Vagina (tissue), 2 donors: ENCODE measurements at places on chromosomes 2 and 18. TPM values are rescaled to one million over a fixed set of nuclear protein-coding genes. Genes with fewer than 3 reads are reported as not detected.

The NEDD4L gene
- 42.2 TPM for total RNA-seq

The CHRNG gene
- not detected for total RNA-seq

The CIB4 gene
- total RNA-seq: not detected

The IKZF2 gene
- 29.2 TPM for total RNA-seq

The TCF4 gene
- 105 TPM for total RNA-seq

The LRP2 gene
- not detected for total RNA-seq

The STPG4 gene
- total RNA-seq: 2.9 TPM

The DTNB gene
- 17.9 TPM for total RNA-seq

The ADI1 gene
- 26.3 TPM for total RNA-seq

The SCN9A gene
- 4.9 TPM for total RNA-seq

The TNFAIP6 gene
- total RNA-seq: 2.0 TPM

The ATP6V1B1 gene
- total RNA-seq: not detected

The ARHGEF33 gene
- total RNA-seq: 0.74 TPM

The SLC8A1 gene
- 40.8 TPM for total RNA-seq

The PLB1 gene
- total RNA-seq: 2.5 TPM

The WDSUB1 gene
- 2.2 TPM for total RNA-seq

The VWA3B gene
- not detected for total RNA-seq

The TRPM8 gene
- total RNA-seq: not detected

The SCYGR5 gene
- not detected for total RNA-seq

The C1QL2 gene
- total RNA-seq: not detected

The ZDBF2 gene
- total RNA-seq: 13.0 TPM

The GALR1 gene
- 0.98 TPM for total RNA-seq

The FIGN gene
- 3.2 TPM for total RNA-seq

The POTEC gene
- not detected for total RNA-seq

The MYL12A gene
- total RNA-seq: 193 TPM

The SLC4A1AP gene
- 21.9 TPM for total RNA-seq

The NEB gene
- 0.98 TPM for total RNA-seq

The B3GNT7 gene
- total RNA-seq: 7.1 TPM

The CXCR4 gene
- 39.5 TPM for total RNA-seq

The DNAH6 gene
- 0.49 TPM for total RNA-seq

The IL36A gene
- 2.7 TPM for total RNA-seq

The VWC2L gene
- not detected for total RNA-seq

The RFX8 gene
- total RNA-seq: 1.2 TPM

The CDH19 gene
- 18.2 TPM for total RNA-seq

The HS1BP3 gene
- 23.1 TPM for total RNA-seq

The EMILIN1 gene
- total RNA-seq: 100 TPM

The MC5R gene
- total RNA-seq: 0.74 TPM

The DNPEP gene
- total RNA-seq: 62.9 TPM

The SERPINB3 gene
- 464 TPM for total RNA-seq

The EFHD1 gene
- total RNA-seq: 22.6 TPM
